ENCODE measurements at places on chromosomes 7 and 10. TPM values are rescaled to one million over a fixed set of nuclear protein-coding genes. Genes with fewer than 3 reads are reported as not detected.
A peak's percentile ranks its signal among the peaks of the same experiment; 100 is the strongest.

DNA sequence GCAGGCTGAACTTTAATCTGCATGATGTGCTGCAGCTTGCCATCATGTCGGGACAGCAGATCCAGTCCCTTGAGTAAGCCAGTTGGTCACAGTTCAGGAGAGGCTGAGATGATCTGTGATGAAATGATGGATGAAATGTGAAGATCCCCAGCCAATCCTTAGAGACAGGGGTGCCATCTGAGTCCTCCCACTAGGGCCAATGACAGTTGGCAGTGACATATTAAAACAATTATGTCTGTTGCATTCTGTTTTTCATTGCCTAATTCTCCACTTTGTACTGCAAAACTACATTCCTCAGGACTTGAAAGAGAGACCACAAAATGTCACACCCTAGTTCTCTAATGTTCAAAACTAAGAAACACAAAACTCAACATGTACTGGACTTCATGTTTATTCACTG is 66.3 kb upstream of the CAV2 start:
- H3K27ac ChIP-seq = no peak overlapping the region
- no peak overlapping the region for H3K4me3 ChIP-seq
- peaks cover 3% of the 10 kb centered on the region for H3K36me3 ChIP-seq
- DNase-seq = no peak

- no peaks in the 10 kb centered on the region for H3K27me3 ChIP-seq
- H3K4me1 ChIP-seq = peaks cover 24% of the 10 kb centered on the region
- no peak overlapping the region for H3K4me3 ChIP-seq
- no peak overlapping the region for H3K27ac ChIP-seq
- H3K36me3 ChIP-seq = no peaks in the 10 kb centered on the region
These were observed 313.0 kb upstream of the GLI3 start for GRCh38 chr7:42549866-42550485.

GRCh38 chr10:44427037-44427436 is 42.1 kb upstream of the CXCL12 start:
- peaks cover 11% of the 10 kb centered on the region for H3K27me3 ChIP-seq
- no peak overlapping the region for H3K27ac ChIP-seq
- no peaks in the 10 kb centered on the region for H3K4me1 ChIP-seq
- H3K4me3 ChIP-seq = no peak overlapping the region
- DNase-seq = no peak

Gene APBB1IP
- total RNA-seq = not detected

Gene C10orf105
- total RNA-seq = not detected

GRCh38 chr7:28591725-28592349 is 179.5 kb downstream of the CREB5 start:
- no peak for DNase-seq
- H3K27ac ChIP-seq = no peak overlapping the region
- peaks cover 15% of the 10 kb centered on the region for H3K4me1 ChIP-seq
- H3K4me3 ChIP-seq = no peak overlapping the region
- H3K36me3 ChIP-seq = no peaks in the 10 kb centered on the region
- H3K27me3 ChIP-seq = no peaks in the 10 kb centered on the region

GRCh38 chr10:69232252-69232651 is 12.1 kb downstream of the HKDC1 start:
- no peak overlapping the region for H3K4me3 ChIP-seq
- 0 out of 2 replicates have a peak overlapping the region, but pooled peaks have one; percentile 1 for H3K27ac ChIP-seq
- H3K36me3 ChIP-seq = no peaks in the 10 kb centered on the region
- H3K4me1 ChIP-seq = peaks cover 20% of the 10 kb centered on the region
- peak; percentile 98 for DNase-seq
- no peaks in the 10 kb centered on the region for H3K27me3 ChIP-seq

Gene HOXA1
- 1.4 TPM for total RNA-seq

GRCh38 chr10:69685802-69686585 is 55.9 kb downstream of the FAM241B start:
- H3K4me1 ChIP-seq = peaks cover 23% of the 10 kb centered on the region
- H3K27me3 ChIP-seq = peaks cover 9% of the 10 kb centered on the region

GRCh38 chr7:1972744-1973143 is 260.0 kb downstream of the MAD1L1 start:
- H3K27me3 ChIP-seq = no peaks in the 10 kb centered on the region
- DNase-seq = no peak
- H3K27ac ChIP-seq = no peak overlapping the region
- no peaks in the 10 kb centered on the region for H3K4me1 ChIP-seq
- no peaks in the 10 kb centered on the region for H3K36me3 ChIP-seq

Gene TAS2R41
- not detected for total RNA-seq

Measured in PC-3 (cell line).